ENCODE measurements at places on chromosomes 1 and 21.
A peak's percentile ranks its signal among the peaks of the same experiment; 100 is the strongest.

- DNase-seq: no peak
Measured at GRCh38 chr21:16455978-16456377, 726.2 kb downstream of the USP25 start.

GRCh38 chr1:205523891-205524793, 19.7 kb downstream of the CDK18 start:
- peak; percentile 81 for DNase-seq

DNA sequence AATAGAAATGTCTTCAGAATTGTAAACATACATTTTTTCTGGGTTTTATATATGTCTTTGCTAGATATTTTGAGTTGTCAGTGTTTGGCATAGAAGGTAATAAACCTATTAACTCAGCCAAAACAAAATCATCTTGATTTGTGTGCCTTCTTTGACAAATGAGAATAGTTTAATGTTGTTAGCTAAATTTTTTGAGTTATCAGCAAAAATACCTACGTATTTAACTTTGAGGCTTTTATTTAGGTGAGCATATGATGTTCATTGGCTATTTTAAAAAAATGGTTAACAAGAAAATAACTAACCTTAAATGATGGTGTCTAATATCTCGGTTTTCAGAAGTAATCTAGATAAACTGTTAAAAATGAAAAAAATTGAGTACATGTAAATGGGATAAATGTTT, 83.2 kb upstream of the SLC5A9 start:
- no peak for DNase-seq

DNA sequence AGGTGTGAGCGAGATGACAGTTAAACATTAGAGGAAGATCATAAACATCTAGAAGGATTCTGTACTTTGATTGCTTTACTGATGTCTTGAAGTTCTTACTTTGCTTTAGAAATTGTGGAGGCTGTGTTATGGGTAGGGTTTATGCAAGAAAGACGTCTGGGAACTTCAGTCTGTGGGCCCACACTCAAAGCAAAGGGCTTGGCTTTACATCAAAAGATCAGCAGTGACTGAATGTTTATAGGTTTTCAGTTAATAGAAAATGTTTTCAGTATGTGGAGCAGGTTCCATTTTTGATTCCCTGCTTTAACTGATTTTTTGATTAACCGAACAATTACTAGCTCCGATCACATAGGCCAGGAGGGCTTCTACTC, 31.9 kb downstream of the PEX14 start:
- no peak for DNase-seq

DNA sequence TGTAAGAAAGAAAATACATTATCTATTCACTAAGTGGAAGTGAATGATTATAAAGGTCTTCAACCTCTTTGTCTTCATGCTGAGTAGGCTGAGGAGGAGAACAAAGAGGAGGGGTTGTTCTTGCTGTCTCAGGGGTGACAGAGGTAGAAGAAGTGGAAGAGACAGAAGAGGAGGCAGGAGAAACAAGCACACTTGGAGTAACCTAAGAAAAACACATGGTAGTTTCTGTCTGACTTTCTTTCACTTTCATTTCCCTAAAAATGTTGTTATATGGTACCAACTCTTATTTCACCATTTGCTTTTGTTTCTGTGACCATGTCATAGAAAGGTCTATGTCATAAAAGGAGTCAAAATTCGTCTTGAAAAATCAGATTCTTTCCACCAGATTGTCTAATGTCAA, 696.6 kb upstream of the BRINP3 start:
- DNase-seq: no peak

- no peak for DNase-seq
Measured at GRCh38 chr1:108801101-108801500, 54.6 kb downstream of the STXBP3 start.

- DNase-seq: no peak
Measured at GRCh38 chr1:118246646-118247045, 61.6 kb upstream of the SPAG17 start.

DNA sequence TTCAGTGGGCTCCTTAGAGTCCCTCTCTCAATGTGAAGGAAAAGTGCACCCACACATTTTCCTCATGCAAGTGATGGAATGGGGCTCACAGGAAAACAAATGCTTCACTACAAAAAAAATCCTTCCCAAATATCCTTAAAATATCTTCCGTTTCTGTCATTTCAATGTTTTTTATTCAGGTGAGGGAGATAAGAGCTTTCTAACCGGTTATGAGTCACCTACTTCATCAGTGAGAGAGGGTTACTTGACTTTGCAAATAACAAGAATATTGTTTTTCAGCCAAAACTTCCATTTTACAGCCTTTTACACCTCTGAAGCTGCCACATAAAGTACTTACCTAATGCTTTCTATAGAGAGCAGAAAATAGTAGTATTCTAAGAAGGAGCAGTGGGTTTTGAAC, 98.3 kb upstream of the CD55 start:
- DNase-seq: no peak

DNA sequence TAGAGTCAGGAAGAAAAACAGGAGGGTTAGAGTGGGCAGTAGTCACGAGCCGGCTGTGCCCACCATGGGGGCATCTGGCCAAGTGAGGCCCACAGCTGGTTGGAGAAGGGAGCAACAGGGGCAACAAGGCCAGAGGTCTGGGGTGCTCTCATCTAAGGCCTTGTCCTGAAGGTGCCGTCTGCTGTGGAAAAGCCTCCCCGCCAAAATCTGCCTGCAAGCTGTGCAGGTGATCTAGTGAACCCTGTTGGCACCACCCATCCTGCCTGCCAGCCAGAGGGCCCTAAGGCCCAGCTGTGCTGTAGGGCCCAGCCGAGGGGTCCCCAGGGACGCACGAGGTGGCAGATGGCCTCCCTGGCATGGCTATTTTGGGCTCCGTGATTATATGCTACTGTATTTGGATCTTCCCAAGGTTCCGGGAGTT, 51.3 kb downstream of the LGR6 start:
- no peak for DNase-seq

- DNase-seq: no peak
Measured at GRCh38 chr1:169681140-169681539, 30.3 kb downstream of the SELL start.

DNA sequence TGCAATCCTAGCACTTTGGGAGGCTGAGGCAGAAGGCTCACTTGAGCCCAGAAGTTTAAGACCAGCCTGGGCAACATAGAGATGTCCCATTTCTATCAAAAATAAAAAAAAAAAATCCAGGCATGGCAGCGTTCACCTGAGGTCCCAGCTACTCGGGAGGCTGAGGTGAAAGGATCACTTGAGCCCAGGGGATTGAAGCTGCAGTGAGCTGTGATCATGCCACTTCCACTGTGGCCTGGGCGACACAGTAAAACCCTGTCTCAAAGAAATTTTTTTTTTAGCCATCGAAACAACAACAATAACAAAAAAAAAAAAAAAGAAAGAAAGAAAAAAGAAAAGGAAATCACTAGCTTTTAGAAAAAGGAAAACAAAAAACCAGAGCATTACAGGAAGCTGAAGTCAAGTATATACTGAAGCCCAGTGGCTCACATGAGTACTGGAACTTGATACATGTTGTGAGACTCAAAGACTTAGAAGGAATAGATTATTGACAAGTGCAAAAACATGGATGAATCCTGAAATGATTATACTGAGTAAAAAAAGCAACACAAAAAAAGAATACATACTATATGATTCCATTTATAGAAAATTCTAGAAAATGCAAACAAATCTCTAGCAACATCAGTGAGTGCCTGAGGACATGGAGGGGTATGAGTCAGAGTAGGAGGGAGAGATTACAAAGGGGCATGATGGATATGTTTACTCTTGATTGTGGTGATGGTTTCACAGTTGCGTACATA, 6.1 kb upstream of the RABGAP1L start:
- DNase-seq: no peak

DNA sequence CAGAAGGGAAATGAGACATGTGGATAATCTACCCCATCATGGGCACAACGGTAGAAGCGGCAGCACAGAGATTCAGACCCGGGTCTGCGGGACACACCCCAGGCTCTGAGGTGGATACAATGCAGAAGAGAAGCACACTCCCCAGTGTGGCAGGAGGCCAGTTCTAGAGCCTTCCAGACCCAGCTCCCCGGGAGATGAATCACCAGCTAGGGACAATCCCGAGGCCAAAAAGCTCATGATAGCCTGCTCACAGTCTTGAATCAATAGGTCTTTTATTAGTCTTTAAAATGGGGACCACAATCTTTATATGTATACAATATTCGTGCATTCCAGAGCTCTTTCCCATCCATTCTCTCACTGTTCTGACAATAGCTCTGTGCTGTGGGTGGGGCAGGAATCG, 57.3 kb upstream of the DIRAS3 start:
- no peak for DNase-seq

DNA sequence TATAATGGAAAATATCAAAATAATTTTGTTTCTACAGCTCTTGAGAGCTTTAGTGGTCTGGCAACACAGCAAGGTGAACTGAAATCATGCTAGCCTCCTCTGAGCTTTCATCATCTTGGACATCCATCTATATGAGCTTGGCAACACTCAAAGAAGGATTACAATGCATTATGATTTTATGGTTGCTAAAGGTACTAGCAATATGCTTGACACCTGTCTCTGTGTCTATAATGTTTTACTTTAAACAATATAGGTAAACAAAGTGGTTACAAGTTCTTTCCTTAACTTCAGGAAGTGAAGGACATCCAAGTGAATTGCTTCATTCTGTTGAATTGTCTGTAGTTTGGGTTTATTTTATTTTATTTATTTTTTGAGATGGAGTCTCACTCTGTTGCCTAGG, 203.7 kb upstream of the RRP15 start:
- DNase-seq: no peak

DNA sequence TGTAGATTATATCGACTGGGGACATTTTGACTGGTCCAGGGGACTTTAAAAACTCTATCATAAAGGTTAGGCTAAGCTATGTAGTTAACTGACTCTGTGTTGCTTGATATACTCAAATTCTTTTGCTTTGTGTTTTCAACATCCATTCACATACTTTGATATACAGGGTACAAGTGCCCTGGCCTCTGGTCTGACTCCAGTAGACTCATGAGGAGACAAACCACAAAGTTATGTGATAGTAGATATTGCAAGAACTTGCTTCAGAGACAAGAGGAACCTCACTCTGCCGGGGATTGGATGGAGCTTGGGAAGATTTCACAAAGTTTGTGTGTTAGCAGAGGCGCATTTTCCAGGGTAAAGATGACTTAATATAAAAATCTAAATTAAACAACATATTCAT, 1.3 kb downstream of the GORAB start:
- DNase-seq: no peak

- no peak for DNase-seq
Measured at GRCh38 chr1:233617025-233617424, 3.1 kb downstream of the KCNK1 start.

DNA sequence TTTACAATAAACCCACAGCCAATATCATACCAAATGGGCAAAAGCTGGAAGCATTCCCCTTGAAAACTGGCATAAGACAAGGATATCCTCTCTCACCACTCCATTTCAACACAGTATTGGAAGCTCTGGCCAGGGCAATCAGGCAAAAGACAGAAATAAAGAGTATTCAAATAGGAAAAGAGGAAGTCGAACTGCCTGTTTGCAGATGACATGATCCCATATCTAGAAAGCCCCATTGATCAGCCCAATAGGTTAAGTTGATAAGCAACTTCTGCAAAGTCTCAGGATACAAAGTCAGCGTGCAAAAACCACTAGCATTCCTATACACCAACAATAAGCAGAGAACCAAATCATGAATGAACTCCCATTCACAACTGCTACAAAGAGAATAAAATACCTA, 235.5 kb downstream of the DPYD start:
- no peak for DNase-seq

DNA sequence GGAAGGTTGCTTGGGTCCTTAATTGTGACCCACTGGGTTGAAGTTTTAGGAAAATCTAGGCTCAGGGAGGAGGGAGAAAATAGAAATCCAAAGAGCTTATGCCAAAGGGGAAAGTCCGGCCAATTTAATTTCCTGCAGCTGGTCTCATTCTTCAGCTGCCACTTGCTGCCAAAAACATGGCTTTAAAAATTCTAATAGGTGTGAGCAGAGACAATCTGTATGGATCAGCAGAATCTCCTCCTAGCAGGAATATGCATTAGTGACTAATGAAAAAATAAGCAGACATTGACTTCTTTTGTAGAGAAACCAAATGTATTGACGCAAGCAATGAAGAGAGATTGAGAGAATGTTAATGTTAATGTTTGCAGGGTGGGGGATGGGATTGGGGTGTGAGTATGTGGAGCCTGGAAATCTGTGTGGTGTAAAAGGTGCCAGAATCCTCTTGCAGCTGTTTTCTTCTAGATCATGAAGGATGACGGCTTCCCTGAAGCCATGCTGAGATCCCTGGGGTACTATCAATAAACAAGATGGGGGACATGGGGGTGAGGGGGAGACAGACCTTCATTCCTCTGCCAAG, 35.3 kb downstream of the VWA5B1 start:
- no peak for DNase-seq

DNA sequence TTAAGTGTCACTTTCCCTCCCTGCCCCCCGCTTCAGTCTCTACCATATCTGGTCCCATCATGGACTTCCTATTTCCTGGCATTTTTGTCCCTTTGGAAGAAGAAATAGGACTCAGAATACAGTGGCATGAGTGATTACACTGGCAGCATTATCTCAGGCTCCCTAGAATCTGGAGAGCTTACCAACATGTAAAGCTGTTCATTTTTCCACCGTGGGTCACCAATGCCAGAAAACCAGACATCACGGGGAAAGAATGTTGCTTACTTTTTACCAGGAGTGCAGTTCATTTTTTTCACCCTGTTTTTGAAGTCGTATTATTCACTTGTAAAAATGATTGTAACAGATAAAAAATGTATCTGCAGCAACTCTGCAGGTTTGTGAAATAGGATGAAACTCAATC, 44.8 kb downstream of the BACH1 start:
- no peak for DNase-seq

- DNase-seq: no peak
Measured at GRCh38 chr1:157176591-157177121, 38.5 kb upstream of the ETV3 start.

- no peak for DNase-seq
Measured at GRCh38 chr1:207134581-207134980, 30.5 kb downstream of the C4BPA start.

GRCh38 chr1:205245096-205245495, 17.4 kb downstream of the TMCC2 start:
- DNase-seq: no peak

- DNase-seq: peak; percentile 13
Measured at GRCh38 chr1:100750005-100750885, 30.7 kb downstream of the VCAM1 start.

DNA sequence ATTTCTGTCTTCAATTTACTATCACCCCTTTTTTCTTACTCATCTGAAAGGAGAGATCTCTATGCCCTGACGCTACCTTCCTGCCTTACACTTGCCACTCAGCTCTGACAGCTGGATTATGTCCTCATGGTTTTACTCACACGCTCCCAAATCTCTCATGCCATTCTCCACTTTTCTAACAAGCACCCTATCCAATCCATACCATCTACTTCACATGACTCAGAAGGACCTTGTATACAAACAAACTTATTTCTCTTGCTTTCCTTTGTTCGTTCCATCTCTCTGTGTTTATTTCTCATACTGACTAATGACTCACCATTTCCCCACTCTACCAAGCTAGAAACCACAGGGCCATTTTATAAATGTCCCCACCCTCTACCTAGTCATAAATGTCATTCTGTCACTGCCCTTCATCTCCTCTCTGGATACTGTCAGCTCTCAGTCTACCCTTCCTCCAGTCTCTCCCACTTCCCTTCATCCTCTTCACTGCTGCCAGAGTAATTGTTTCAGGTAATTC, 87.3 kb downstream of the USP24 start:
- DNase-seq: no peak

GRCh38 chr1:170881268-170882265, 53.8 kb upstream of the MROH9 start:
- DNase-seq: no peak
